ENCODE measurements at places on chromosomes 4 and X.

DNA sequence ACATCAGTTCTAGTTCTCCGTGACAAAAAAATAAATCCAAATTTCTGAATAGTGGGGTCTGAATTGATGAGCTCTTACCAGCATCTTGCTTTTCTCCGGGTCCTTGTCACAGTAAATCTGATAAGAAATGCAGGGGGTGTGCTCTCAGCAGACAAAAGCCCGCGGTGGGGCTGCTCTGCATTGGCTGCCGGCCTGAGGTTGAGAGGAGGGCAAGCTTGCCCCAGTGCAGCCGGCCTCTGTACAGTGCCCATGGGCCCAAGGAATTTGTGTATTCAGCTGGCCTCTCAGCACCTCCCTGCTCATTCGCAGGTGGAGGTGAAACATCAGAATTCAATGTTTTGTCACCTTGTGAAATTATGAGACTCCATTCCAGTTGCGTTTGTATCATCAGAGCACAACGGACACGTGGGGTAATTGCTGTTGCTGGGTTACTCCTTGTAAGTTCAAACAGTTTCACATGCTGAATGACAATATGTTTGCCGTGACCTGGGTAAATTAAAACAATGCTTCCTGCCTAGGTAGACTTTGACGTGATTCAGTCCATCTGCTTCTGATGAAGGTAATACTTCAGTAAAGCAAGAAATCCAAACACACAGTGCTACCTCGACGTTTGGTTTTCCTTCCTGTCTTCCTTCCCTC is 596.4 kb downstream of the MID1IP1 start:
- no peak for DNase-seq

DNA sequence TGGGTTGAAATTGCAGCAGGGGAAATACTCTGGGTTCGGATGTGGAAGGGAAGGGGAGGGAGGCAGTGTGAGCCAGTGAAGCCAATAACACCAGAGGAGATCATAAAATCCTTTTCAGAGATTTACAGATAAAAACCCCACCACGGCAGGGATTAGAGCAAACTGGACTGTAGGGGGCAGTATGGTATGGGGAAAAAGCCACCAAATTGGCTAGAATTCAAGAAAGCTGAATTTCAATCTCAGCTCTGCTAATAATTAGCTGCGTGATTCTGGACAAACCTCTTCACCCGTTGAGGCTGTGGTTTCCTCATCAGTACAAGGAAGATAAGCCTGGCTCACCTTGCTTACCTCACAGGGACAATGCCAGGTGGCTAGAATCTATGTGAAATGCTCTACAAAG is 108.1 kb downstream of the ATG4A start:
- DNase-seq: peak; percentile 3

- DNase-seq: peak; percentile 24
These were observed 8.7 kb upstream of the CDS1 start for GRCh38 chr4:84574069-84574720.

DNA sequence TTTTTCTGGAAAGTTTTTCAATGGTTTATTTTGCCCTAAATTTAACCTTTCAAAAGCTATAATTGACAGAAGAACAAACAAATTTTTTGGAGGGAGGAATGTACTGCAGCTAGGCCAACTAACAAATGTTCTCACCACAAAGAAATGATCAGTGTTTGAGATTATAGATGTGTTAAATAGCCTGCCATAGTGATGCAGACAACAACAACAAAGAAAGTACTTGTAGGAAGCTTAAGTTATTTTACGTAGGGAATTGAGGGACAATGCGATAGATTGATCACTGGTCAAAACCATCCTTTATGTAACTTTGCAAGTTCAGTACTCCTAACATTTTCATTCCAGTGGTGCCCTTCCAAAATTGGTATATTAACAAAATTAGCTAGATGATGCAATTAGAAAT is 340.4 kb downstream of the SH3BGRL start:
- DNase-seq: no peak

GRCh38 chrX:28969126-28969525 is 381.9 kb downstream of the IL1RAPL1 start:
- DNase-seq: no peak

- no peak for DNase-seq
These were observed 907.1 kb downstream of the RPA4 start for GRCh38 chrX:97790850-97791249.

- DNase-seq: no peak
These were observed 15.1 kb upstream of the NKX3-2 start for GRCh38 chr4:13559413-13559812.

GRCh38 chr4:20787940-20788665 is 87.8 kb downstream of the PACRGL start:
- no peak for DNase-seq

- no peak for DNase-seq
These were observed 28.9 kb upstream of the LCORL start for GRCh38 chr4:18050448-18050847.

DNA sequence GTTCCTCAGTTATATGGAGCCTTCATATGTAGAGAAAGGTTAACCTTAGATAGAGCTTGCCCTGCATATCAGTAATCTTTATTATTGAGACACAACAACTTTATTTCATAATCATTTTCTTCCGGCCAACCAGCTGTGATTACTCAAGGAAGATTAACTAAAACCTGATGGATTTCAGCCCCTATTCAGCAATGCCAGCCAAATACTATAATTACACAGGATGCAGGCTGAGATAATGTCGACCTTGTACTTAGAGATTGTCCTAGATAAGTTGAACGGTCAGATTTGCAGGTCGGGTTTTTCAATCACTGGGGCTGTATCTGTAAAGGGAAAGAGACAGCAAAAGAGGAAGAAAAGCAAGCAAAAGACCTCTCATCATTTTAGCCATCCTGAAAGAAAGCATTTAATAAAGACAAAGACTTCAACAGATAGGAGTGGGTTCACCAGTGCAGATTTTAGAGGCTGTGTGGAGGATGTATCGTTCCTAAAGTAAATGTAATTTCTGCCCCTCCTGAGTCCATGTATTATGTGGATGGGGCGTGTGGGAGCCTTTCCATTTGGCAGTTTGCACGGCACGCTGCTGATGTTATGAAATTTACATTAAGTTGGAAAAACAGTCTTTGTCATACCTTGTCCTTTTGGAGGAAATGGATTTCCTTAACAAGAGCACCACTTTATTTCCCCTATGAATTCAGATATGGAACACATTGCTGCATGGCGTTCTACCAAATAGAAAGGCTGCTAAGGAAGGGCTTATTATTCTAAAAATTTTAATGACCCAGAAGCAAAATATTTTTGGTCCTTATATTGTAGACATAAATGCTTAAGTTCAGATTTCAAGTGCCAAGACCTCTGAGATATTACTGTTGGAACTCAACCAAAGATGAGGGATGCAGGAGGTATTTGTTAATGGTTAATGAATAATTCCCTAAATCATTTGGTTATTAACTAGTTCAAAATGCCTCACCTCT is 496.7 kb downstream of the SPRY1 start:
- no peak for DNase-seq

DNA sequence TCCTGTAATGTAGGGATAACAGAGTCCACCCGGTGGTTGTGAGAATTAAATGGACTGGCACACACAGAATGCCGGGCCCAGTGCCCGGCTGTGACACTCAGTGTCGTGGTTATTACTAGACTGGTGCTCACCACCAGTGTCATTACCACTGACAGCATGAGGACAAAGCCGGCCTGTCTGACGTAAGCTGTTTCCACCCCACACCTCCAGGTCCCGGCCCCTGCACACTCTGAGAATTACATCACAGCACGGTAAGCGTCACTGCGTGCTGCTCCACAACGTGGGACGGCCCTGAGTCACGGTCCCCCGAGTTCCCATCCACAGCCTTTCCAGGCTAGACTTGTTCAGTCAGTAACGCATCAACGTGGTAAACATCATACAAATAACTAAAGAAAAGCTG is 22.9 kb downstream of the FAT1 start:
- DNase-seq: peak; percentile 47

- DNase-seq: no peak
These were observed 297.5 kb downstream of the ADAM29 start for GRCh38 chr4:175215657-175216056.

DNA sequence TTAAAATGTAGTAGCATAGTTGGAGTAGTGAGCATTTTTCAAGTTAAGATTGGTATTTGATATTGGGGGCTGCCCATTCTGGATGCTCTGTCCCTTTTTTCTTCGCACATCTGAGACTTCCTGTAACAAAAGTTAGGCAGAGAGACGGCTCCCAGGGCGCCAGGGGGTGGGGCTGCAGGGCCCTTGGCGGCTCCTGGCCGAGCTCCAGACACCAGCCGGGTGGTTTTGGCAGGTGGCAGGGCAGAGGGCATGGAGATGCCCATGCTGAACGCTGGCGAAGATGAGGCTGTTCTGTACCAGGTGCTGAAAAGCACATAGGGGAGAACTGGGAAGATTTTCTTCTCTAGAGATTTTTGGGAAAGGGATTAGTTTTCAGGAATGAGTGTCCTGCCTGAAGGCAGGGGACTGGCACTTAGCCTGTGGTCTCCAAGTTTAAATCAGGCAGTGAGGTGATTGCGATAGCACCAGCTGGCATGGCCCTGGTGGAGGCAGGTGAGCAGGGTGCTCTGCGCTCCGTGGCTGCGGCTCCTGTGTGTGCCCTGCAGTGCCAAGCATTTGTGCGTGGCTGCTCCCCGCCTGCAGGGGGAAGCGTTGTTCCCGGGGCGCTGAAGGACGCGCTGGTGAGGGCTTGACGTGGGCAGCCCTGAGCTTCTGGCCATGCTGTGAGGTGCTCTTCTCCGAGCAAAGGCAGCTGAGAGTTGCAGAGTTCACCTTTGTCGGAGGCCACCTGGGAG is 23.6 kb upstream of the HGFAC start:
- DNase-seq: no peak

DNA sequence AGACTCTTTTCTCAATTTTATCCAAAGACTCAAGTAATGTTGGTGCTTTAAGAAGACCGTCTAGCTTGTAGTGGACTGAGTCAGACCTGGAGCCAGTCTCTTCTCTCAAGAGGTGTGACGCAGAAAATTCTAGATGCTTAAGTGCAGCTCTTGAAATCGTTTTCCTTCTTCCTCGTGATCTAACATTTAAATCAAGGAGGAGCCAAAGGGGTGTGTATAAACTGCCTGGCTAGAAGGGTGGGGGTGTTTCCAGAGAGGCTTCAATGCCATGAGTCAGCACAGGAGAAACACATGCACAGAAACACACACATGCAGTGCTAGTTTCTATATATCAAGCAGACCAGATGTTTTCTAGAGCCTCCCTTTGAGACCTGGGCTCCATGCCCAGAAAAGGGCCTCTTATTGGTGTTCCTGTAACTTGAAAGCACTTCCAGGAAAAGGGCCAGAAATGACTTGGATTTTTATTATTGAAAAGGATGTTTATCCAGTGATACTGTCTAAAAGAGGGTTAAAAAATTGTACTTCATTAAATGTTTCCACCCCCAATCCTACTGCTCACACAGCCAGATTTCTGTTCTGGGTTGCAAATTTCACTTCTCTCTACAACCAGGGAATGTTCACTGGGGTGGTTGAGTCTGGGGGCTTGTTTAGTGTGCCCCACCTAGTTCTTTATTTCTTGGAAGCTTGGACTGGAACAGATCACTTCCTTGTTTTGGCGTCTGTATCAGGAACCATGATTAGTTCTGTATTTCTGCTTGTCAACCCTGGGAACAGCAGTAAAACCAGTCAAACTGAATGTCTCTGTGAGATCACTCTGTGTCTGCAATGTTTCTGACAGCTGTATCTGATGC is at the start of gene CLIC2:
Gene CLIC2, minus strand, starts transcription at position 129 of the 851 bp plus-strand sequence. CDS start 187 bp downstream, outside the sequence.
- peak; percentile 4 for DNase-seq

- DNase-seq: peak; percentile 72
These were observed 67.6 kb upstream of the SLC7A3 start for GRCh38 chrX:70998411-70999027.

- no peak for DNase-seq
These were observed 33.2 kb upstream of the SMS start for GRCh38 chrX:21907260-21907659.
